CD8-positive, alpha-beta memory T cell (primary cell): ENCODE measurements at places on chromosomes 3 and 15.

GRCh38 chr15:64905119-64905831, 6.4 kb upstream of the ANKDD1A start:
- peak; percentile 66 for DNase-seq

DNA sequence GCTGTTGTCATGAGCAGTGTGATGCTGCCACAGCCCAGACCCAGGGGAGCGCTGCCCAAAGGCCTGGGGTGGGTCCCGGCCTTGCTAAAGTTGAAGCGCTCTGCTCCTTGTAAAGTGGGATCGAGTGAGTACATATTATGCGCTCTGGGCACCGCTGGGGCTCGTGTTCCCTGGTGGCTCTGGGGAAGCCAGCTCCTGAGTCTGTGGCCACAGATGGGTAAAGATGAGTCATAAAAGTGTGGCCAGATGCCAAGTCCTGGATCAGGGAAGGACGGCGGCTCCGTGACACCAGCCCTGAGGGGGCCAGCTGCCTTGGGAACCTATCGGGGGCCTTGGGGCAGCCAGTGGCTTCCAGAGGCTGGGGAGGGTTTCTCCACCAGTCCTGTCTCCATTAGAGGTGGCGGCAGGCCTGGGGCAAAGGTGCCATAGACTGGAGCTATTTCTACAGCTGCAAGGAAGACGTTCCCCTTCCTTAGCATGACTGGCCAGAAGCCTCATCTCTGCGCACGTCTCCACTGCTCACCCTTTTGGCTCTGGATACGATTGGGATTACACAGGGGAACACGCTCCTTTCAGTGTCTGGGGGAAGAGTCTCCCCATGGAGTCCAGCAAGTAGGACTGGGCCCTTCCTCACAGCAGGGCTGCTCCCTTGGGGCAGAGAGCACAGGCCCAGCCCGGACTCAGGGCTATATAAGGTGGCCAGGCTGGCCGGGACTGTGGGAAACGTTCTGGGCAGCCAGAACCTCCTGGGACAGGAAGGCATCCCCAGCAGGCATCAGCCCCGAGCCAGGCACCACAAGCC, 1.2 kb upstream of the ITIH4 start:
- DNase-seq = no peak

- DNase-seq = no peak
Measured at GRCh38 chr3:108599677-108600409, 10.3 kb downstream of the DZIP3 start.

GRCh38 chr15:42010434-42010833, 10.4 kb downstream of the PLA2G4E start:
- no peak for DNase-seq

DNA sequence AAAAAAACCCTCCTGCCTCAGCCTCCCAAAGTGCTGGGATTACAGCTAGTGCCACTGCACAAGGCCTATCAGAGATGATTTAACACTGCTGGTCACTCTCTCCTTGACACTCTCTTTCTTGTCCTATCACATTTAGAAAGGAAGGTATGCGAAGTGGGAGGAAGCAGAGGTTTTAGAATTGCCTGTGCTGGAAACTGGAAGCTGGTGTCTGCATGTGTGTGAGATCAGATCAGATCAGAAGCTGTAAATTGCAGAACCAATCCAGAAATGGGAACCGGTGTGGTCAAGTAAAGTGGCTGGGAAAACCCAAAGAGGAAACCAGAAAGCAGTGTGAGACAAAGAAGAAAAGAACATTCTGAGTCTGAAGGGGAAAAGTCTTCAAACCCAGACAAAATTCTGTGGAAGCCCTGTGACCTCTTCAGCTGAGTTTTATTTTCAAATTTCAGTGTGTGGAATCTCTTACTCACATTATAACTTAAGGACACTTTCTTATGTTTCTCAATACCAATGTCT, 2.8 kb downstream of the EFHB start:
- no peak for DNase-seq

DNA sequence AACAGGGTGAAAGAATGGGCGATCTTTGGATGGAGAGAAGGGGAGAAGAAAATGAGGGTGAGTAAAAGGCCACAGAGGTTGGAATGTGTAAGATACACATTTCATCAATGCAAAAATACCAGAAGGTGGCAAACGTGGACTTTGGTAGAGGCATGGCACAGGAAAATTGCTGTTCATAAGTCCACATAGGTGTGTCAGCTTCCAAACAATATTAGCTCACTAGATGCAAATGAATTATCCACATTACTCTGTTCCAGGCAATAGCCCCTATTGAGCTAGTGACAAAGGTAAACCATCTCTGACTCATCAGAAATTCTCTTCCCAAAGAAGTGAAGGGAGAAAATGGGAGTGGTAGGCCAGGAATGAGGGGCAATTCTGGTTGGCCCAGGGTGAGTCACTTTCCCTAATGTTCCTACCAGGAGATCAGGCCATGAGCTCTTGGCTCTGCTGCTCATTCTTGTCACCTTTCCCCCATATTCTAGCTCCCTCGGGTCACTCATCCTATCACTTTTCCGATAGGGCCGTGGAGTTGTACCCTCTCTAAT, 19.9 kb downstream of the ACKR2 start:
- no peak for DNase-seq

GRCh38 chr3:152267831-152268554, 736 bp upstream of the MBNL1 start:
- no peak for DNase-seq

DNA sequence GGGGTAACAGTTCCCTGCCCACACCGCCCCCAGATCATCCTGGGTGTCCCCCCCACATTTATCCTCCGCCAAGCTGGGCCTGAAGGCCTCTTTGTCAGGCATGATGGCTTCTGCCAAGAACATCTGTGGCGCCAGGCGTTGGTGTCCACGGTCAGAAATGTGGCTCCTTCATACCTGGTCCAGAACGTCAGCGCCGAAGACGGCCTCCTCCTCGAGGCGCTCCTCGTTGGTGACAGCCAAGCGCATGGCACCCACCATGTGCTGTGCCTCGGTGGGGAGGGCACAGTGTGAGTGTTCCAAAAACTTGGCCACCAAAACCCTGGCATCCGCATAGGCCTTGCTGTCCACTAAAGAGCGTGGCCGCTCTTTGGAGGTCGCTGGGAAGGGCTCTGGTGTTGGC, 146.5 kb downstream of the NSMCE3 start:
- no peak for DNase-seq

- no peak for DNase-seq
Measured at GRCh38 chr15:61768131-61768530, 292.1 kb downstream of the VPS13C start.

- no peak for DNase-seq
Measured at GRCh38 chr15:98062869-98063268, 102.4 kb downstream of the ARRDC4 start.

- no peak for DNase-seq
Measured at GRCh38 chr3:41106691-41107090, 92.6 kb upstream of the CTNNB1 start.

DNA sequence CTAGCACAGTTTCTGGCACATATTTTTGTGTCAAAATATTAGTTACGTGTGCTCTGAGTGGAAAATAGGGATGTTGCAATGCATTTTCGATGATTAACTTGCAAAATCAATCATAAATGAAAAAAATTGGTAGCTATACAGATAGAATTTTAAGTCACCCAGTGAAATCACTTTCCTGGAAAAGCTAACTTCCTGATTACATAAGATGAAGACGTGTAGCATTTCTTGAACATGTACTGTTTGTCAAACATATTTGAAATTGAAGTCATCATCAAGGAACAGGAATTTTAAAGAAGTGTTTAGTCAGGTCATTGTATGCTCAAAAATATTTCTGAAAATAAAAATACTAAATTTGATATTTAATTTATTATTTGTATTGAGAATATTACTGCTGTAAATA, 977.7 kb downstream of the PLOD2 start:
- no peak for DNase-seq

GRCh38 chr3:197424266-197424665, 125.9 kb upstream of the DLG1 start:
- no peak for DNase-seq

- no peak for DNase-seq
Measured at GRCh38 chr3:25469558-25469957, 41.5 kb downstream of the RARB start.

GRCh38 chr3:127256733-127257271, 31.0 kb downstream of the PRR20G start:
- no peak for DNase-seq

GRCh38 chr15:23647421-23648370, at the start of gene MAGEL2:
Gene MAGEL2, minus strand, starts transcription at chr15:23647867. Its CDS starts 125 bp downstream, at chr15:23647742.
- DNase-seq = no peak

DNA sequence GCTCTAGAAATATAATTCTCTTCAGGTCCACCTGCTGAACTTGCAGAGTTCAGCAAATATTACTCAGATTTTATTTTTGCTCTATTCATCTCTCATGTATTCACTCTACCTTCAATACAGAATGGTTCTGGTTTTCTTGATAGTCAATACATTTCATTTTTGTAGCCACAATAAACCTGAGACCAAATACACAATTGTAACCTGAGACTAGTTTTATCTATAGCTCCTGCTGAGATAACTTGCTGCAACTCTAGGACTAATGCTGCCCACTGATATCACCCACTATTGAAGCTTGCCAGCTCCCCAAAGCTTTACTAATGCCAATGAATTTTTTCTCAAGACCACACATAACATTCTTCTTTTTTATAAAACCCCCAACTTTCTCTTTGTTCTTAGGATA, 229.3 kb downstream of the NSUN3 start:
- no peak for DNase-seq

DNA sequence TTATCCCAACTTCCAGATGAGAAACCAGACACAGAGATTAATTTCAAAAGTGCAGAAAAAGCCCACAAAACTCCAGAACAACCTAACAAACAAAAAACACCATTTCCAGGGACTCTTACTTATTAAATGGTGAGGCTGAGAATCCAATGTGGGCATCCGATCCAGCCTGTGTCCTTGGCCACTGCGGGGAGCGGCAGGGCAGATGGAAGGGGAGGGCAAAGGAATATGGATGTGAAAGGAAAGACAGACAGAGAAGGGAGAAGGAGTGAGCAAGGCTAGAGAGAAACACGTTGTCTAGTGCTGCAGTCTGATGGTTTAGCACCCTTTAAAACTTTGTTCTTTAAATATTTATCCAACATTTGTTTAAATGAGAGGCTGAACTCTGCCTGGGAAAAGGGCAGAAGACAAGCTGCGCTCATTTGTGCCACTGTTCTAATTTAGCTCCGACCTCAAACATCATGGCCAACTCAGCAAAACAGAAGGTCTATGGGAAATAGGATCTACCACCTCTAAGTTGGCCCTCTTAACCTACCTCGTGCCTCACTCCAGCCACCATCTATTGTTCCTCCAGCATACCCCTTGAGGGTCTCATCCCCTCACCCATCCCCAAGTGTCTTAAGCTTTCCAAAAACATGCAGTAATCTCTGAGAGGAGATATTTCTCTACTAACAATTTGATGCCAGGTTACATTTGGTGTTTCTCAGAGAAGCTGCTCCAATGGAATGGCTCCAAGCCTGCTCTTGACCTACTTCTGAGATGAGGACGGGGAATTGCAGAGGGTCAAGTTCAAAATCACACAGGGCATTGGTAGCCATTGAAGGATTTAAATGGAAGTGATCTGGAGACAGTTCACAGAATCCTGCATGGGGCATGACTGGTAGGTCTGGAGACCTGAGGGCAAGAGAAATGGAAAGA, 77.4 kb downstream of the CD47 start:
- no peak for DNase-seq

GRCh38 chr3:107816107-107816506, 274.7 kb downstream of the CD47 start:
- no peak for DNase-seq

- no peak for DNase-seq
Measured at GRCh38 chr3:12352253-12352652, 63.4 kb downstream of the PPARG start.

GRCh38 chr3:58668247-58668646, 1.7 kb upstream of the FAM3D start:
- no peak for DNase-seq

GRCh38 chr3:27714692-27715453, 7.2 kb downstream of the EOMES start:
- no peak for DNase-seq

- no peak for DNase-seq
Measured at GRCh38 chr3:72177075-72178050, 392.4 kb upstream of the PROK2 start.

DNA sequence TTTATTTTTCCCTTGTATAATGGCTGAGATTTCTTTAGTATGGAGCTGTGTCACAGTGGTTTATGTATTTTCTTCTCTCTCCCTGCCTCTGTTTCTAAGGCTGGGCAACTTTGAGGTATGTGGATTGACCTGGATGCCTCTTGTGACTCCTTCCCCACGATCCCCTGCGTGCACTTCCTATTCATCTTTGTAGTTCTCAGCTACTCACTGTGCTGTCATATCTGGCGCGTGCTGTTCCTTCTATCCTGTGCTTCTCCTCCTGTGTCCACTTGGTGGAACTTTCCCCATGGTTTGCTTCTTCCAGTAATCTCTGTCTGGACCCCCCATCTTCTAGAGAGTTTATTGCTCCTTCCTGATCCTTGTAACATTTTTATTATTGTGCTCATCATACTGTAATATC, 97.3 kb downstream of the AKAP13 start:
- DNase-seq = no peak

- DNase-seq = no peak
Measured at GRCh38 chr3:187456250-187456649, 88.1 kb downstream of the RTP4 start.

- DNase-seq = no peak
Measured at GRCh38 chr3:17411157-17411877, 331.1 kb downstream of the TBC1D5 start.

DNA sequence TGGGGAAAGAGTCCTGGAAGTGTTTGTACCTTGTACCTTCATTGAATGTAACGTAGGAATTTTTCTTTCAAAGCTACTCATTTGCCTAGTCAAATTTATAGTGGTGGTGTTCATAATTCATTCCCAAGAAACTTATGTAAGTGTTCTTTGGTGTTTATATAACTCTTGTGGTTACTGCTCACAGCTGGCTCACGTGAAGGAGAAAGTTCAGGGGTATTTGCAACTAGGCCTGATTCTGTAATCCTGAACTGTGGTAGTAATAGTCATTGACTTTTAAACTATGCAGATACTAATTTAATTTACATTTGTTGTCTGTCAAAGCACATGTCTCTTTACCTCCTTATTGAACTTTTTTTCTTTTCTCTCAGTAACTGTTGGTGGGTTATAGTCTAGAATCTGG, 50.5 kb upstream of the TEX264 start:
- no peak for DNase-seq

GRCh38 chr3:8524249-8524648, 22.6 kb downstream of the LMCD1 start:
- DNase-seq = no peak

DNA sequence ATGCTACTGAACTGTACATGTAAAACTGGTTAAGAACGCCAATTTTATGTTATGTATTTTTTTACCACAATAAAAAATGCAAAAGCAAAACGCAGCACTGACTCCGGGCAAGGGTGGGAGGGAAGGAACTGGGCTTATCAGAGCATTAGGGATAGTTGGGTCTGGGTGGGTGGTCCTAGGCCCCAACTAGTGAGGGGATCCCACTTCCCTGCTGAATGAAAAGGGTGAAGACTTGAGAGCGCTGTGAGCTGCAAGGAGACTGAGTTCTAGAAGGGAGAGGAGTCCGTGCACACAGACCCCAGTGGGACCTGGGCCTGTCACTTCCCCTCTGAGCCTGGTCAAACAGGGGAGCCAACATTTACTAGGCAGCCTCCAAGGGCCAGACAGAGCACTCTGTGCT, 98.6 kb downstream of the TPRA1 start:
- DNase-seq = no peak
